ENCODE measurements at places on chromosomes 7 and 10.
A peak's percentile ranks its signal among the peaks of the same experiment; 100 is the strongest.

DNA sequence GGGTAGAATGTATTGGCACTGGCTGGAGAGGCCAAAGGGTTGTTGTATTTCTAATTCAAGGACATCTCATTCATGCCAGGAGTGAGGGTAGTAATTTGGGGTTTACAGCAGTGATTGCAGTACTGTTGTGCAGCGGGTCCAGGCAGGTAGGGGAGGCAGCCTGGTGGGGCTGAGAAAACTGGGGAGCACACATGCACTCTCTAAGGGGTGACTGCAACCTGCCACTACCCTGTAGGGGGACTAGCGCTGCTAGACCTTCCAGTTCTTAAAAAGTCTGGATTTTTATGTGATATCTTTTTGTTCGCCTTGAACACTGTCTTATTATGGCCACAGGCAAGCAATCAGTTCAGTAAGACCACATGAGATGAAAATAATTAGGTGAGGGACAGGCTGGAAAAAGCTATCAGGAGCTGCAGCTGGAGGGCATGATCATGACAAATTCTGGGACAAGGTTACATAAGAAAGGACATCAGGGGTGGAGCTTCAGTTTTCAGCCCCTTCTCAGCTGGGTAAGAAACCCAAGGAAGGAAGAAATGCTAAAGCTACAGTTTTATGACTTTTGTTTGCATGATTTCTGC is 149.0 kb downstream of the ARHGAP21 start:
- DNase-seq = no peak

DNA sequence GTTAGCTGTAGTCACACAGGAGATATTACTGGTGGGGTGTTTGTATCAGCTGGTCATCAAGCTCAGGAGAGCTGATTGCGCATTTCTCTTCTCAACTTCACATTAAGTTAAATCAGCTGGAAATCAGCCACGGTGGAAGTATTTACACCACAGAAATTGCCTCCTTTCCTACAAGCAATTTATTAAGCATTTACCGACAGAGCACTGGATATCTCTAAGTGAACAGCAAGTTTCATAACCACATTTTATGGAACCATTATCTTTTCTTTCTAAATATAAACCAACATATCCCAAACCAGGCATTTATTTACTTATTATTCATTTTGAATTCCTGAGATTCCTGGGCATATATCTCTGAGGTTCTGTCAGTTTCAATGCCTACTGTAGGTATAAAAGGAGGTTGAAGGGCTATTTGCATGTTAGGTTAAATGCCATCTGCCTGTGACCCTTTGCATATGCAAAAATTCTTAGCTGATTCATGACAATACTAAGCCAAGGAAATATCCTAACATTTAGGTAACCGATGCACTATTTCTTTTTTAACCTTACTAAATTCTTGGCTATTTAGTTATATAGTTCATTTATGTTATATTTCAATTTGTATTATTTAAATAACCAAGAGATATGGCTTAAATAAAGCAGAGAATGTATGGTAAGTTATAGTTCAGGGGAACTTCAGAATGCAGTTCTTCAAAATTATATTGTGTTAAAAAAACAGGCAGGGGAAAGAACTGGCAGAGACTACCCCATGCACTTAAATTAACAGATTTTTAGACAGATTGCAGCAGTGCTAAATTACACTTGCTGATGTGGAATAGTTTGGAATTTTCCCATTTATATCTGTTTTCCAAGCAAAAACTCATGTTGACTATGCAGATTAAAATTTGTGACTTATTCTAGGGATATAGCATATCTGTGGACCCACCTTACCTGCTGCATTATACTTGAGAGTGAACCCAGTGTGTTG is 56.8 kb downstream of the DYNC1I1 start:
- DNase-seq = no peak

- DNase-seq = no peak
Measured at GRCh38 chr10:132114953-132115520, 49.3 kb downstream of the JAKMIP3 start.

- DNase-seq = no peak
Measured at GRCh38 chr10:75716506-75716905, 285.1 kb downstream of the LRMDA start.

DNA sequence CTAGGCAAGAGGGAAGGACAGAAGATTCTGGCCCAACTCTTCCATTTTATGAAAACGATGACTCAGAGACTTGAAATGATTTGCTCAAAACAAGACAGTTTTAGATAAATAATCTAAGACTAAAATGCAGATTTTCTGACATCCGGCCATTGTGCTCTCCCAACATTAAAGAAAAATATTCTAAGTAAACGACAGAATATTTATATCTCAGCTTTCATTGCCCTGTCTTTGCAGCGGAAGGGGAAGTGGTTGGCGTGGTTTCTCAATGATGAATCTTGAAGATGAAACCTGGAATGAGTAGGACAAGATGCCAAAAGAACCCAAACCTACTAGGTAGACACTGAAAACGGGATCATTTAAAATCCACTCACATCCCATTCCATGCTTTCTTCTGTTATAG is 28.9 kb upstream of the NPY start:
- no peak for DNase-seq

GRCh38 chr7:41445946-41446345 is 256.9 kb downstream of the INHBA start:
- DNase-seq = no peak

- no peak for DNase-seq
Measured at GRCh38 chr10:27349987-27350386, 109.4 kb upstream of the ACBD5 start.

DNA sequence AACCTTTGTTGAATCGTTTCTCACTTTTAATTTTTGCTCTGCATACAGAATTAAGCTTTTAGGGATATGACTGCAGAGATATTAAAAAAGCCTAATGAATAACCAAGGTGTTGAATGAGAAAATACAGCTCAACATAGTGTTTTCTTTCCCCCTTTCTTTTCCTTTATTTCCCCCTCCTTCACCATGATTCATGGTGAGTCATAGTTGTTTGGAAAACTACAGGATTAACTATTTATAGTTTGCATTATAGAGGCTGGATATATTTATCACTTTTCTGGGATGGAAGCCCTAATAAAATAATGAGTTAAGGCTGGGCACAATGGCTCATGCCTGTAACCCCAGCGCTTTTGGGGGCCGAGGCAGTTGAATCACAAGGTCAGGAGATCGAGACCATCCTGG is 115.0 kb downstream of the DNAJB9 start:
- DNase-seq = no peak

- no peak for DNase-seq
Measured at GRCh38 chr10:84608126-84608525, 279.7 kb downstream of the CCSER2 start.

- DNase-seq = peak; percentile 82
Measured at GRCh38 chr7:27115221-27116026, 12.9 kb upstream of the HOXA2 start.

GRCh38 chr7:48426331-48426965 is 255.2 kb downstream of the ABCA13 start:
- DNase-seq = no peak

DNA sequence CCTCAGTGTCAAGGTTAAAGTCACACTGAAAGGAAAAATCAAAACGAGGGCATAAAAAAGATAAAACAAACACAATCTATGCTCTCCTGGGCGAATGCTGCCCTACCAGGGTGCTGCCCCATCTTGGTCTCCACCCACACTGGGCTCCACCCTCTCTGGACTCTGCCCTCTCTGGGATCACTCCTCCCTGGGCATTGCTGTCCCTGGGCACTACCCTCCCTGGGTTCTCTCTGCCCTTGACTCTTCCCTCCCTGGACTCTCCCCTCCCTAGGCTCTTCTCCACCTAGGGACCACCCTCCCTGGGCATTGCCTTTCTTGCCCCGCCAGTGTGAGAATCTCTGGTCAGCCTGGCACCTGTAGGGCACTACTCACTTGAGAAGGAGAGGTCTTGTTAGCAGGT is 8.6 kb downstream of the GDF2 start:
- no peak for DNase-seq

- DNase-seq = no peak
Measured at GRCh38 chr10:50884302-50884701, 1.1 kb downstream of the A1CF start.

DNA sequence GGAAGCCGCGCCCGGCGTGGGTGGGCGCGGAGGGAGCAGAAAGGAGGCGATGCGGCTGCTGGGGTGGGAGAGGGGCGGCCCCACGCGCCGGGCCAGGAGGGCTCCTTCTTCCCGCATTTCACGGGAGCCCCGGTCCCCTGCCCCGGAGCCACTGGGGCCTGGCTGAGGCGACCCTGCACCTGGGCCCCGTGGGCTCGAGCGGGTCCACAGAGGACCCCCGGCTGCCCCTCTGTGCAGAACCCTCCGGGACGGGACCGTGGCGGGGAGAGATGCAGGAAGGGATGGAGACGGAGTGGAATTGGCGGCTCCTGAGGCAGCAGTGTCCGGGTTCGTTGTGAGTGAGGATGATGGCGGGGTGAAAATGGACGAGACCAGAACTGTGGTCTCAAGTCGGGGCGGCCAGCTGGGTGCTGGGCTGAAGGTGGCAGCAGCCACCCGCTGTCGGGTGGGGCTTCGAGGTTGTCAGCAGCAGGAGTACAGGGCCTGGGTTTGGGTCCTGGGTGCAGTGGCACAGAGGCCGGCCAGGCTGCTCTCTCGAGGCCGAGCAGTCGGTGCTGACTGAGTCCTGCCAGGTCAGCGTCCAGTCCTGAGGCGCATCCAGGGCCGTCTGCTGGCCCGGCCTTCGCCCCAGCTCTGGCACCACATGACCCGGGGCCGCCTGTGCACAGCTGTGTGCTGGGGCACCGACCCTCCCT is 80.4 kb downstream of the VIPR2 start:
- no peak for DNase-seq

- DNase-seq = no peak
Measured at GRCh38 chr7:78052112-78052511, 253.5 kb downstream of the PHTF2 start.

- no peak for DNase-seq
Measured at GRCh38 chr10:101566333-101567164, 21.5 kb downstream of the POLL start.

DNA sequence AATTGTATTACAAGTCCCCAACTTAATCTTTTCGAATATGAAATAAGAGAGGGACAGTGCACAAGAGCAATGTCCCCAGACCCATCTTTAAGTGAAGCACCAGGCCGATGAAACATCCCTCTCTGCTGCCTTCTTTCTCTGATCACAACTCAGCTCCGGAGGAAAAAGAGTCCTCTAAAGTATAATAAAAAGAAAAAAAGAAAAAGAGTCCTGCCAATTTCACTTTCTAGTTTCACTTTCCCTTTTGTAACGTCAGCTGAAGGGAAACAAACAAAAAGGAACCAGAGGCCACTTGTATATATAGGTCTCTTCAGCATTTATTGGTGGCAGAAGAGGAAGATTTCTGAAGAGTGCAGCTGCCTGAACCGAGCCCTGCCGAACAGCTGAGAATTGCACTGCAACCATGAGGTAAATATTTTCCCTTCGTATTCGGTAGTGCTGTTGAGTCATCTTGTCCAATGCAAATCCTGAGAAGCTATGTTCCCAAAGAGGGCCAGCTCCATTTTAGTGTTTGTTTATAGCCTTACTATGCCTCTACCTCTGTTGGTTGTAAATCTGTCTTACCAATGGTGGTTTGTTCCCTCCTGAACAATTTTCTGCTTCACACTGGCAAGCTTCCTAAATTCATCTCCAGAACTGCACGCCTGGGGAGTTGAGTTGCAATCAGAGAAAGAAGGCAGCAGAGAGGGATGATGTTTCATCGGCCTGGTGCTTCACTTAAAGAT is at the start of gene IFIT2:
TSS of gene IFIT2 (plus strand) at position 326 of the 725 bp plus-strand sequence. CDS start at position 404, 78 bp downstream.
- DNase-seq = peak; percentile 81

DNA sequence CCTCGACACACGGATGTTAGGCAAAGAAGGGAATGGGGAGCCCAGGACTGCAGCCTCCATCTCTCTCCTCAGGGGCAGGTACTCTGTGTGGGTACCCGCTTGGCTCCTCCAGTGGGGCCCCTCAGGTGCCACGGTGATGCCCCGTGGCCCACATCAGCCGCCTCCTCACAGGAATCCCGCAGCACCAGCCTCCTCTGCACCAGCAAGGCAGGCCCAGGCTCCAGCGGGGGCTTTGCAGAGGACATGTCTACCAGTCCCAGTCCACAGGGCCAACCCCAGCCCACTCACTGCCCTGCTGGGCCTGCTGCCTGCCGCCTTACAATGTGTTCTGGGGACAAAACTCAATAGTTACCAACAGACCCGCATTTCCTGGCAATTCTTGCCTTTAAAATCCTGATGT is 61.6 kb upstream of the ADGRA1 start:
- DNase-seq = no peak

- no peak for DNase-seq
Measured at GRCh38 chr10:44198780-44199097, 186.2 kb downstream of the CXCL12 start.

DNA sequence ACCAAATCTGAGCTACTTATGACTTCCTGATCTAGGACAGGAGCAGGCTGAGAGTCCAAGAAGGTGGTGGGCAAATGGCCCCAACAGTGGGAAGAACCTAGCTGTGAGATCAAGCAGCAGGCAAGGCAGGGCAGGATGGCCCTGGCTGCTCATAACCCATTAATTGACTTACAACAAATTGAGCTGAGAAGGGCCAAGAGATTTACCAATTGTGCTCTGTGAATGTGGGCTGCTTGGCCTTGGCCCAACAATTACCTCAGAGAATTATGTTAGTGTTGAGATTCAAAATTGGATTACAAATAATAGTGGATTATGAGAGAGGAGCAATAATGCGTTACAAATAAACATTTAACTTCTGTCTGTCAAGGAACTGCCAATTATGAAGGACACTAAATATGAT is 956.5 kb downstream of the KCNMA1 start:
- no peak for DNase-seq

GRCh38 chr7:1298931-1299885 is 66.5 kb downstream of the UNCX start:
- no peak for DNase-seq

- DNase-seq = no peak
Measured at GRCh38 chr7:32256376-32256775, 186.2 kb upstream of the PDE1C start.

DNA sequence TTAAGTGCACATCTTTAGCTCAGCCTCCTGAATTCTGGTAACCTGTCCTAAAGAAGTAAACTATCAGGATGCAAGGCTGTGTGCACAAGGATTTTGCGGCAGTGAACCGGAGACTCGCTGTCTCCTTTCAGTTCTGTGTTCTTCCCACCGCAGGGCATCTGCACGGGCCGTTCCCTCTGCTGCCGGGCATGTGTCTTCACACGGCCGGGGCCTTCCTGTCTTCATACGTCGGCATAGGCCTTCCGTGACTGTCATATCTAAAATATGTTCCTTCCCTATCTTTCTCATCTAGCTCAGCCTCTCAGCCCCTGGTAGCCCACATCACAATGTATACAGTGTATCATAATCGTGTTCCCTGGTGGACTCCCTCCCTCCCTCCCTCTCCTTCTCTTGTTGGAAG is 16.4 kb downstream of the PALD1 start:
- DNase-seq = no peak
